Fibroblast of pulmonary artery (primary cell): ENCODE measurements at places on chromosomes 7 and 10.

- DNase-seq, result no peak
Measured at GRCh38 chr7:158430308-158431034, 157.2 kb downstream of the PTPRN2 start.

GRCh38 chr10:73017955-73018480 lies 63.4 kb upstream of the PLA2G12B start:
- peak; percentile 20 for DNase-seq

GRCh38 chr7:106947244-106947728 lies 82.2 kb downstream of the PIK3CG start:
- DNase-seq, result peak; percentile 78

DNA sequence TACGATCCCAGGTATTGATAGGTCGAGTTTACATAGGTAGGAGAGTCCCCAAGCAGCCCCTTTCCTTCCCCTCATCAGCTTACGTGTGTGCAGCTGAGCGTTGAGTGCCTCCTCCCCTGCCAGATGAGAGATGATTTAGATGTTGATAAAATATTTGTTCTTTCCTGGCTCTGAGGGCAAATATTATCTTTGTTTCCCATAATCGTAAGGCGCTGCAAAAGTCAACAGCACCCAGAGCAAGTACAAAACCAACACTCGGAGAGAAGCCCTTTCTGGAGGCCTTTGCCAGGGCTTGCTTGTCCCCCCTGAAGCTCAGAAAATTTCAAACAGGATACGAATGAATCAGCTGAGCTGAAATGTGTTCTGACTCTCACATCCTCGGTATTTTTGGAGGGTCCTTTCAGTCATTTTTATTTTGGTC lies 683.2 kb downstream of the LRMDA start:
- no peak for DNase-seq

DNA sequence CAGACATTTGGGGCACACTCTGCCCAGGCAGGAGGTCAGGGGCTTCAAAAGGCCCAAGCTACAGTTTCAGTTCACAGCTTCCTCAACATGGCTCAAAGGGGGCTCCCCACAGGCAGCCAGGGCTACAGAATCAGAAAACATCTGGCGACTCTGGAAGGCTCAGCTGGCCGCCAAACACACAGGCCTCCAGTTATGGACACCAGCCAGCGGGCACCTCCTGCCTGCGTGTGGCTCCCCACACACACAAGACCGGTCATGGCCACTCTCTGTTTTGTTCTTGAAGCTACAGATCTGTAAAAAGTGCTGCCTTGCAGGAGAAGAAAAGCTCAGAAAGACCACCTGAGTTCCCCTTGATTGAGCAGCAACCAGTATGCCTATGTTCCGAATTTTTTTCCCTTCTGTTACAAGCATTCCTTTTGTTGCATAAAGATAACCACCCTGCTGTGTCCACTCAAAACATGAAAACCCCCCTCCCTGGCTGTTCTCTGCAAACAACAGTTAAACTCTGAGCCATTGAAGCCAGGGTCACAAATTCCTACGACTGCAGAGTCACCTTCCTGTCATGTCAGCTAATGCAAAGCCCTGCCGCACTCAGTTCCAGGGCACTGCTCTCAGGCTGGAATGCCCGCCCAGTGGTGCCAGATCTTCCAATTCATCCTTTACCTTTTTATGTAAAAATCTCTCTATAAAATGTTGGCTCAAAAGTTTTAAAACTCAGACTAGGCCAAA lies 33.6 kb downstream of the VSTM4 start:
- DNase-seq, result no peak

DNA sequence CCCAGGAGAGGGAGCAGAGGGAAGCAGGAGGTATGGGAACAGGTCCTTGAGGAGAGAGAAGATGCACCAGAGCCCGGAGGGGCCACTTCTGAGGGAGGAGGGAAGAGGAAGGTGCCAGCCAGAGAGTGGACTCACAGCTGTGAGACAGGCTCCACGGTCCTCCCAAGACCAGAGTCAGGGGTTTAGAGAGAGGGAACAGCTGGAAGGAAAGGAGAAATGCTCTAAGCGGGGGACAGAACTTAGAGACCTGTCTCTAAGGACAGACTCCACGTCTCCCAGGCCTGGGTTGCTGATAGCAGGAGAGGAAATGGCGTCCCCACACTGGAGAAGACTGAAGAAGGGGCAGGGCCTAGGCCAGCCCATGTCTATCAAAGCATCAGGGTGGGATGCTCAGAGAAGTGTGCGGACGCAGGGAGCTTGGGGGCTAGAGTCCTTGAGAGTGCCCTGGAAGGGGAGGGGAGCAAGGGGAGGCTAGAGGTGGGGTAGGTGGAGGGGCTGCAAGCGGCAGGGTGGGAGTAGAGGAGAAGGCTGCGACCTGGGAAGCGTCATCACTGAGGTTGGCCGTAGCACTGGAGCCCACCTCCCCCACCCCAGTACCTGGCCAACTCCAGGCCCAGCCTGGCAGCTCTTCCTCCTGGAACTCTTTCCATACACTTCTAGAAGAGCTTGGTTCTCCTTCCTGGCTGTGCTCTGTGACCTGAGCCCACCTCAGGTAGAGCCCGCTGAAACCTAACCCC lies 25.6 kb upstream of the GRID1 start:
- no peak for DNase-seq

DNA sequence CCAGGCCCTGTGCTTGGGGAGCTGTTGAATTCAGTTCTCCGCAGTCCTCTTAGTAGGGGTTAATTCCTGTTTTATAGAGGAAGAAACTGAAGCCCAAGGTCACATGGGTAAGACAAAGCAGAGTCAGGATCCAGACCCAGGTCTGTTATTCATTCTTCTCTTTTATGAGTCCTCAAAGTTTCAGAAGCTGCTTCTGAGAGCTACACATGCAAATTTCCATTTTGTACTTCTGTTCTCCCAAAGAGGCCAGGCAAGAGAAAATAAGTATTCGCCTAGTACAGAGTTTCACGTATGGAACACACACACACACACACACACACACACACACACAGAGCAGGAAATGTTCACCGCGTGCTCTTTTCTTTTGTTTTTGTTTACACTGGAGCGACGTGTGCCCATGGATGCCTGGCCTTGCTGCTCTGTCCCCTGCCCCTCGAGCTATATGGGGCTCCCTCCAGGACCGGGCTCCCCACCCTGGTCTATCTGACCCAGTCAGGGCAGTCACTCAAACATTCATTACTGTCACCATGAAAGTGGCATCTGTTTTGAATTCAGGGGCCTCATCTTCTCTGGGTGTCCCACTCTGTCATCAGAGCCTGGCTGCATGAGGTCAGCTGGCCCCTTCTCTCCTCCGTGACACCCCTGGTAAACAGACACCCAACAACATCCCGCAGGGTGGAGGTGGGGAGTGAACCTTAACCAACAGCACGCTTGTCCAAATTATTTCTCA lies 84.4 kb downstream of the TNS3 start:
- DNase-seq, result no peak

DNA sequence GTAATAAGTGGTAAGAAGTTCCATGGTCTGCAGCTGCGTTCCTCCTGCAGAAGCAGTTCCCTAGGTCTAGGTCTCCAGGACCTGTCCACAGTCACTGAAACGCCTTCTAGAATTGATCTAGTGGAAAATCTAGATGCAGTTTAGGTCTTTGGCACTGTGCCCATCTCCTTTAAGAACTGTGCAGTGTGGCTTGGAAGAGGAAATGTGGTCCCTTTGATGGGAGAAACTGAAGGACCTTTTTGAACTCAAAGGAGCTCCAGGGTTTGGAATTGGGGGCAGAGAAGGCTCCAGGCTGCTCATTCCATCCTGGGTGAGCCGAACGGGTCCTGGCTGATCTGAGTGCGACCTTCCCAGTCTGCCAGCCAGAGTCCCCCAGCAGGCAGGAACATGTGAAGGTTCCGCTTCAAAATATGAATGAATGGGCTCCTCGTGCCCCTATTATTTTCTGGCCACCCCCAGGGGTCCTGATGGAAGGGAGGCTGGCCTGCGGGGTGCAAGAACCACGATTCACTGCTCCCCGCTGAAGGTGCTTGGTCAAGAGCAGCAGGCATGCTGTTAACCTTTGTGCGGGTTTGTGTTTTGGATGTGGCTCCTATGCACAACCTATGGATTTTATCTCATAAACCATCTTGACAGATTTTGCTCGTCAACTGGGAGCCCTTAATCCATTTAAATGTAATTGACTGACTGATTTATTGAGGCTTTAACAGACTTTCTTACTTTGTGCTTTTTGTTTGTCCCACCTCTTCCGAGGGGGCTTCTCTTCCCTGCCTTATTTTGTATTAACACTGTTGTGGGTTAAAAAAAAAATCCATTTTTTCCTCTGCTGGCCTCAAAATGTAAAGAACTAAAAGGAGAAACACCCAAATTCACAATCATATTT lies 36.7 kb downstream of the ZNF467 start:
- DNase-seq, result no peak
